Fibroblast of skin of back (primary cell): ENCODE measurements at places on chromosomes 6 and 20.

DNA sequence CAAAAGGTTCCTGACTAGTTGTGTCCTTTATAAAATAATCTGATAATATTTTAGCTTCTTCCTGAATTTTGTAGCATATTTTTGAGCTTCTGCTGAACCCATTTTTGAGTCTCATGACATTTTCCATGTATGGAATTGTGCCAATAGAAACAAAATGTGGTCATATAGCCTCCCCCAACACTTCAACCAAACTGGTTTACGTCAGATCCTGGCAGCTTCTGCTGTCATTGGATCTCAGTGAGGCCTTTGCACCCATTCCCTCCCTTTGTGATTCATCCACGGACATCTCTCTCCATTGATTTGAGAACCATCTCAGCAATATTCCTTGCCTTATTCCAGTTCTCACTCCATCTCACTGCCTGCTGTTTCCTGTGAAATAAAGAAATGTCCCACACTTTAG, 166.0 kb upstream of the PROKR2 start:
- no peak for DNase-seq

- DNase-seq, result peak; percentile 57
Observed at GRCh38 chr6:48817333-48818051, 645.6 kb downstream of the MMUT start.

DNA sequence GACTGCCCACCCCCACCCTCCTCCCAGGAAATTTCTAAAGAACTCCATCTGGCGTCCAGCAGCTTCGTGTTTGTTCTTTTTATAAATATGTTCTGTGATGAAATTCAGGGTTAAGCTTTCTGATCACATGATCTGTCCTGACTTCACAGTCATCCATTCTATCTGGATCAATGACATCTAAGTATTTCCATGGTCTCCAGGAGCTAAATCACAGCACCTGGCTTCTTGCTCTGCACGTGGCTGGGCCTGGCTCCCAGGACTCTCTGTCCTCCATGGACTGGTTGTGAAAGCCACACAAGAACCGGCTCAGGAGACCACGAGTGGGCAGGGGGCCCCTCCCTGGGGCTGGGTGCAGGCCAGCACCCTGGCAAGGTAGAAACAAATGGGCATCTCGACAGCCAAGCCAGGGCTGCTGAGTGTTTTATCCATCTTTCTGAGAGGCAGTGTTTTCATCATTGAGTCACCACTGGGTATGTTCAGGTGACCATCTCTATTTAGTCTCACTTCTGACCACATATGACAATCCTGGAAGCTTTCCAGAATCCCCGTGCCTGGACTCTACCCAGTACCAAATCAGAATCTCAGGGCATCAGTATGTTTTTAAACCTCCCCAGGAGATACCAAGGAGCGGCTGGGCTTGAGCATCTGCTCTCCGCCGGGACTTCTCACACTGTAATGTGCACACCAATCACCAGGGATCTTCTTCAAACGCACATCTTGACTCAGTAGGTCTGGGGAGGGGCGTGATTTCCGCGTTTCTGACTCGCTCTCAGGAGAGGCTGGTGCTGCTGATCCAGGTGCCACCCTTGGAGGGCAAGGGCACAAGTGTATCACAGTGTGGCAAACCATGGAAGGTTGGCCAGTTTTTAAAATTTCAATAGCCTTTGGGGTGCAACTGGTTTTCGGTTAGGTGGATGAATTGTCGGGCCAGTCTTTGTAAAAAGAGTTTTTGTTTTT, 31.6 kb upstream of the PXDC1 start:
- DNase-seq, result no peak

- DNase-seq, result peak; percentile 66
Observed at GRCh38 chr6:142796571-142796970, 148.4 kb downstream of the HIVEP2 start.
